Stimulated activated CD4-positive, alpha-beta T cell treated with anti-CD3 and anti-CD28 coated beads, Interleukin-4, amount 100 ng/mL, for 48 hours (primary cell): ENCODE measurements at places on chromosomes 6 and 20.

DNA sequence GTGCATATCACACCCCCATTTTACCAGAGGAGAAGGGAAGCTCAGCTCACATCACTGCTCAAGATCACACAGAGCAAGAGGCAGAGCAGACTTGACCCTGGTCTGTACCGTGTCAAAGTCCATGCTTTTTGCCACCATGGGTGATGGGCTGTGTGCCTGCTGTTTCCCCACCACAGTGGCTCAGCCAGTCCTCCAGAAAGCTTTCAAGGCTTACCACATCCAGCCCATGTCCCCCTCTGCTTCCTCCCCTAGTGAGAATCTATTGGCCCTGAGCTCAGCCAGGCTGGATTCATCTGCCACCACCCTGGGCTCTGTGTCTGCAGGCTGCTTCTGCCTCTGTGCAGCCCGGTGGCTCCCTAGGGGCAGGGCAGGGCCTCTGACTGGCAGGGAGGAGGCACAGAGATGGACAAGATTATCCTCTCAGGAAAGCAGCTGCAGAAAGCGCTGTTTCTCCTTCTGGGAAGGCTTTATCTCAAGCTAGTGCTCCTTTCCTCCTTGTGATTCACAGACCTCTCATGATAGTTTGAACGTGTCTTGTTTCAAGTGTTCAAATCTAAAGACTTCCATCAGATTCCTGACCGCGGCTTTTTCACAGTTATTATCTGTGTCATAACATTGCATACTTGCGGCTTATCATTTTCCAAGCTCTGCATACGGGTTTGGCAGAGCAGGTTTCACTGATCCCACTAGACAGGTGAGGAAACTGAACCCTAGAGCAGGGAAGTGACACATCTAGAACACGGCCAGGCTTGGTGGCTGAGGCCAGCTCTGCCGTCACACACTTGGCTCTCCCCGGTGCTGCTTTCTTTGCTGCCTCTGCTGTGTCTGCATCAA is 37.4 kb downstream of the VEGFA start:
- DNase-seq: no peak

DNA sequence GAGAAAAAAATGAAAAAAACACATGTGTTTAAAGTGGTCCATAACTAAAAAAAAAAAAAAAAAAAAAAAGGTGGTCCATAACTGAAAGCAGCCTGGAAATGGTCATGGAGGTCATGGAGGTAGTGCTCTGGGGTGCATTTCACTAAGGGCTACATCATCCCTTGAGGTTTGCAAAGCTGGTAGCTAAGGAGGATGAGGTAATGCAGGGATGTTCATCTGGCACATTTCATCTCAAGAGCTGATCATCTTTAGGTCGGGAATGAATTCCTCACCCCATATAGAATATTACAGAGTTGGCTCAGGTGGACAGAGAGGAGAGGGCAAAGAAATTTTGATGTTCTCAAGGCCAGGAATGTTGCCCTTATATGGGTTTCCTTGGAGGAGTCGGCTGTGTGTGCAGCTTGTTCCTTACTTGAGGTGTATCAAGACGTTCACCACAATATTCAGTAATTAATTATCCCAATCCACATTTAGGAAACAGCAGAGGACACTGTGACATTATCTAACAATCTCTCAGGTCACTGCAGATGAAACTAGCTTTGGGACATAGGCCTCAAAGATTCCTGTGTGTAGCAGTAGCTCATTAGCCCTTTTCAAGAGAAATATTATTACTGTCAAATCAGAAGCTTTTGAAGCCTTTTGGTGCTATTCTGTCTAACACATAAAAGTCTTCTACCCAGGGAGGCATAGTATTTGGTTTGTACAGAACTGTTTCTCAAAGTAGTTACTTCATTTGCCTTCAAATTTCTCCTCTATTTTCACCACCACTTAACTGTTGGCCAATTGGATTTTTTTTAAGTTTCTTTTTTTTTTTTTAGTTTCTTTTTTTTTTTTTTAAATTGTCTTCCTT is 46.8 kb downstream of the CYP24A1 start:
- DNase-seq: no peak

DNA sequence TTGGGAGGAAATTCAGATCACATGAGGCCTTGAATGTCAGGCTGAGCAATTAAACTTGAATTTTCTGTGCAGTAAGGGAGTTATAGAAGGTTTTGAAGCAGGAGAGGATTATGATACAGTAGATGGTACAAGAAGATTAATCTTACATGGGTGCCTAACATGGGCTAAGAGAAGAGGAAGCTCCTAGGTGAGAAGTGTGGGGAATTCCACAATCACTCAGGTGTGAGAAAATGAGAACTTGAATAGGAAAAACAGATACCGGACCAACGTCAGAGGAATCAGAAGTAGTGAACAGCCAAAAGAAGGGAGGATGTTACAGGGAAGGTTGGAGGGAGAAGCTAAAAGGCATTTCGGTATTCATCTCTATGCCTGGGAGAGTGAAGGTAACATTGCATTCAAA is 250.7 kb upstream of the SLC35B3 start:
- DNase-seq: no peak

- DNase-seq: no peak
Measured at GRCh38 chr6:36187446-36187845, 9.1 kb upstream of the BRPF3 start.

- no peak for DNase-seq
Measured at GRCh38 chr6:159606786-159607185, 86.3 kb downstream of the SOD2 start.

- no peak for DNase-seq
Measured at GRCh38 chr20:33119725-33120720, 40.6 kb downstream of the BPIFB4 start.

GRCh38 chr6:96124778-96125177 is 109.0 kb downstream of the FUT9 start:
- DNase-seq: no peak

- DNase-seq: no peak
Measured at GRCh38 chr6:53230775-53231467, 82.3 kb upstream of the GCM1 start.

DNA sequence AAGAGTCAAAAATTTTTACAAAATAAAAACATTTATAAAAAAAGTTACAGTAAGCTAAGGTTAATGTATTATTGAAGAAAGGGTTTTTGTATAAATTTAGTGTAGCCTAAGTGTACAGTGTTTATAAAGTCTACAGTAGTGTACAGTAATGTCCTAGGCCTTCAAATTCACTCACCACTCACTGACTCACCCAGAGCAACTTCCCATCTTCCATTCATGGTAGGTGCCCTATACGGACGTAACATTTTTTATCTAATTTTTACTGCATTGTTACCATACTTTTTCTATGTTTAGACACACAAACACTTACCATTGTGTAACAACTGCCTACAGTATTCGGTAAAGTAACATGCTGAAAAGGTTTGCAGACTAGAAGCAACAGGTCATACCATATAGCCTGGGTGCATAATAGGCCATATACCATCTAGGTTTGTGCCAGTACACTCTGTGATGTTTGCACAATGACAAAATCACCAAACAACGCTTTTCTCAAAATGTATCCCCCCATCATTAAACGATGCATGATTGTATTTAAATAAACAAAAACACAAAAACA is 6.0 kb downstream of the MTFR2 start:
- DNase-seq: no peak

DNA sequence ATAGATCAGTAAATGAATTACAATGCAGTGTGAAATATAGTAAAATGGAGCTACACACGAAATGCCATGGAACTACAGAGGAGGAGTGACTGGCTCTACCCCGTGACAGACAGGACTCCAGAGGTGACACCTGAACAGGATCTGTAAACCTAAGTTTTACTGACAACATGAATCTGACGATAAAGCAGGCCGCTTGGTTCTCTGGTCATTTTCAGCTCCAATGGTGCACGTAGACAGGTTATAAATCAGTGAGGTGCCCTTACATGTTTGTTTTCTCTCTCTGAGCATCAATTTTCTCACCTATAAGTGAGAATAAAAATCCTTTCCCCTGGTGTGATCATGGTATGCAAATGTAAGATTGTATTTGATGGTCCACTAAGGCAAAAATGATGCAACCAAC is 301.7 kb upstream of the PLN start:
- no peak for DNase-seq

DNA sequence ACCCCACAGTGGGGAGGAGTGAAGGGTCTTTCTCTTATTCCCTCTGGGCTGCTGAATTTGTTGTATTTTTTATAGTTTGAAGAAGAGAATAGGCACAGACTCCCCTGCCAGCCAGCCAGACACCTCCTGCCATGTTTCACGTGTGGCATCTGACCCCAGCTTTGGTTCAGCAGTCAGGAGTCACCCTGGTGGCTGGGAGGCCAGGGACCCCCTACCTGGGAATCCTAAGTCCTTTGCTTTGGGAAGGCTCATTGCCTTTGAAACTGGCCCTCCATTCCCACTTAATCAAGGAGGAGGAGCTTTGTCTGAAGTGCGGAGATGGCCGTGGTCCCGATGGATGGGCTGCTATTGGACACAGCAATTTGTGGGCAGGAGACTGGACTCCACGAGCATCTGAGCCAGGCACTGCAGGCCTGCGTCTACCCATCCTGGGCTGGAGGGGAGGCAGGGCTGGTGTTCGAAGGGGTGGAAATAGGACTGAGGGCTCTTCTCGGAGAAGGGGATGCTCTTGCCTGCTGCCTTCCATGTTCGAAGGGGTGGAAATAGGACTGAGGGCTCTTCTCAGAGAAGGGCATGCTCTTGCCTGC is 196.1 kb downstream of the DLL1 start:
- no peak for DNase-seq

GRCh38 chr6:11613858-11614257 is 76.3 kb downstream of the TMEM170B start:
- DNase-seq: no peak
